ENCODE measurements at places on chromosomes 5 and 9.

DNA sequence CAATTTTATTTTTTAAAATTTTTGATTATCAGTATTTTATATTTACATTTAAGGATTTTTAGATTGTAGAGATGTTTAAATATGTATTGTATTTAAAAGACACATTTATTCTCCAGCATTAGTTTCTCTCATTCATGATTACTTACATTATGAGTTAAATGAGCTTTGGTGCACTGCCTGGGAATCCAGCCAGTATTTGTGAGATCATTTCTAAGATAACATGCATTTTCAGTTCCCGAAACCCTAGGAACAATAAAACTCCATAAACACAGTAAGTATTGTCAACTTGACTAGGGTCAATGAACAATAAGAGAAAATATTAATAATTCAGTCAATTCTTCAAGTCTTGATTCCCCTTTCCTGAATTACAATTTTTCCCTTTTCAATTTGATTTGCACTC is 403.3 kb downstream of the PLK2 start:
- DNase-seq, result peak; percentile 75

DNA sequence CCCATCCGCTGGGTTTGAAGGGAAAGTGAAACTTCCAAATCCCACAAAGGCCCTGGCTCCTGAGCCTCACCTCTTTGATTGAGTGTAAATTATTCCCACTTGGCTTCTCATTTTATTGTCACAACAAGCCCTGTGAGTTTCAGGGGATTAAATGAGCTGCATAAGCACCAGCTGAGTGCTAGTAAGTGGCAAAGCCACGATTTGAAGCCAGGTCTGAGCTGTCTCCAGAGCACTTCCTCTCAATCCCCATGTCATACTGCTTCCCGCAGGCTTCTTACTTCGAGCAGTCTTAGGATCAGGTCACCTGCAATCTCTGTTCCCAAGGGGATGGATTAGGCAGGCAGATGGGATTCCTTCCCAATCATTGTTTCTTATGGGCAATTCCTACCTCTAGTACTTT is 18.0 kb downstream of the RPS14 start:
- peak; percentile 19 for DNase-seq

DNA sequence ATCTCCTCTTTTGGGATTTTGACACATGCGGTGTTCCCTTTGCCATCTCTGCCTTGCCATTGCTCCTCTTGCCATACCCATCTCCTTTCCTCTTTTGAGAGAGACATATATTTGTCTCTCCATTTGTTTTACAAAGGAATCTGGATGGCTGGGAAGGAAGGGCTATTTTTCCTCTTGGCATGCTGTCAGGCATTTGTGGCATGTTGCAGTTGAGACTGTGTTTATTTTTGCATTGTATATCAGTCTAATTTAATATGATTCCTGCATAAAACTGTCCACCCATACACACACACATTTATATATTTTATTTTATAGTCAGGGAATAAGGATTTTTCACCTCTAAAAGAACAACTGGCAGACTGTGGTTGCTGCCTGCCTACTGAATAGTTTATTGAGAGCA is 1105.8 kb upstream of the SEMA6A start:
- no peak for DNase-seq

- no peak for DNase-seq
Measured at GRCh38 chr5:38524022-38524421, 32.4 kb downstream of the LIFR start.

- no peak for DNase-seq
Measured at GRCh38 chr9:31823365-31823764, 561.1 kb upstream of the ACO1 start.

- no peak for DNase-seq
Measured at GRCh38 chr9:135586601-135587109, 25.1 kb downstream of the PAEP start.

DNA sequence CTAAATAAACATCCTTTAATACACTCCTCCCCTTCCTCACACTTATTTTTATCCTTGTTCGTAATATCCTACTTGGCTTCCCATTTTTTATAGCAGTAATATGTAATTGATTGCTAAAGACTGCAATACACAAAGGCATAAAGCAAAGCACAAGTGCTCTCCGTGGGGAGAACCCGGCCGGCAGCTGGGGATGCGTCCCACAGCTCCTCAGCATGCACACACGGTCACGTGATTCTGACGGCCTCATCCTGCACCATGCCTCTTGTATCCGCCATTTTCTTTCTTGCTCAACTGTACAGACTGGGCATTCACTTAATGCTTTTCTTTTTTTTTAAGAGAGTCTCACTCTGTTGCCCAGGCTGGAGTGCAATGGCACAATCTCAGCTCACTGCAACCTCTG is 2.8 kb downstream of the BRD3OS start:
- DNase-seq, result no peak

DNA sequence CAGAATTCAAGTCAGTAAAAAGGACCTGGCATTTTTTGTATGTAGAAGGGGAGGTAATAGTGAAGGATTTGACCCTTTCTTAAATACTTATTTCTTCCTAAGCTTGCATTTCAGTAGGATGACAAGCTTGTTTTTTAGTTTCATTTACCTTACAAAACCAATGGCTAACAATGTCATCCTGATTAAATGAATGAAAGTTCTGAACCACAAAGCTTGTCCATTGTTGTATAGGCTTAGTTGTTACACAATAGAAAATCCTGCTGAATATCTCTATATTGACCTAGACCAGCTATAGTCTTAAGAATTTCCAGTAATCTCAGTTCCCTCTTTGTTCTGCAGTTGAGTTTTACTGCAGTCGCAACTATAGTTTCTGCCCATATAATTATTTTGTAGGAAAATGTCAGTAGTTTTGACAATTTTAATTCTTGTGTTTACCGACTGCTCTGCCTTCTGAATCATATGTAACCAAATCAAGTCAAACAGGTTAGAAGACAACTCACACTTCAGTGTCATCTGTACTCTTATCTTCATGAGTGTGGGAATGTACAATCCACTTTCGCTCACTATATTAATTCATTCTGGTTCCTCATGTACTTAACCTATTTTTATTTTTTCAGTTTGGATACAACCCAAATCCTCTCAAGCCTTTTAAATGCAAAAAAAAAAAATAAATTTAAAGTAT is 195.7 kb downstream of the CD180 start:
- DNase-seq, result no peak

DNA sequence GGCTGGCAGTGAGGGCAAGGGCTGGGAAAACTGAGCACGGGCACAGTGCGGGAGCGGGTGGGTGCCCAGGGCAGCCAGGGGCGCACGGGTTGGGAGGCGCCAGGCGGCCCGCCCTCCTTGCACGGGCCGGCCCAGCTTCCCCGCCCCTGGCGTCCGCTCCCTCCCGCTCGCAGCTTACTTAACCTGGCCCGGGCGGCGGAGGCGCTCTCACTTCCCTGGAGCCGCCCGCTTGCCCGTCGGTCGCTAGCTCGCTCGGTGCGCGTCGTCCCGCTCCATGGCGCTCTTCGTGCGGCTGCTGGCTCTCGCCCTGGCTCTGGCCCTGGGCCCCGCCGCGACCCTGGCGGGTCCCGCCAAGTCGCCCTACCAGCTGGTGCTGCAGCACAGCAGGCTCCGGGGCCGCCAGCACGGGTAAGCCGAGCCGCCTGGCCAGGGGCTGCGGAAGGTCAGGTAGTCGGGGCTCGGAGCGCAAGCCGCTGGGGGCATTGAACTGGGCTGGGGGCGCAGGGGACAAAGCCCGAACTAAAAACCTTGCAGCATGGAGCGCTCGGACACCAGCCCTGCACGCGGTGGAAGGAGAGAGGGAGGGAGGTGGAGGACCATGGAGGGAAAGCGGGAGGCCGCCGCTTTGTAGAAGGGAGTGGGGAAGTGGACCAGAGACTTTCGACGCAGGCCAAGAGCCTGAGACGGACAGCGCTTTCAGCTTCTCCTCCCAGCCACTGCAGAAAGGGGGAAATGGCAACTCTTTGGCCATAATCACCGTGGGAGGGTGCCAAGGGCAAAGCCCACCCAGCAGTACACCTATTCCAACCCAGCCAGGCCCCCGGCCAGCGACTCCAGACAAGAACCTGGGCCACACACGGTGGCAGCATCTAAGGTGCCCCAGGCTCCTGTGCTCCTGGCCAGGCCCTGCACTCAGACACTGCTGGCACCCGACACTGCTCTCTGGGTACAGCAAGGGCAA is at the start of gene TGFBI:
Gene TGFBI (plus strand): TSS at position 207 of the 961 bp plus-strand sequence. CDS start 68 bp downstream, at position 275.
- DNase-seq, result peak; percentile 72

GRCh38 chr9:114434878-114435311 is 47.1 kb upstream of the AKNA start:
- peak; percentile 53 for DNase-seq

DNA sequence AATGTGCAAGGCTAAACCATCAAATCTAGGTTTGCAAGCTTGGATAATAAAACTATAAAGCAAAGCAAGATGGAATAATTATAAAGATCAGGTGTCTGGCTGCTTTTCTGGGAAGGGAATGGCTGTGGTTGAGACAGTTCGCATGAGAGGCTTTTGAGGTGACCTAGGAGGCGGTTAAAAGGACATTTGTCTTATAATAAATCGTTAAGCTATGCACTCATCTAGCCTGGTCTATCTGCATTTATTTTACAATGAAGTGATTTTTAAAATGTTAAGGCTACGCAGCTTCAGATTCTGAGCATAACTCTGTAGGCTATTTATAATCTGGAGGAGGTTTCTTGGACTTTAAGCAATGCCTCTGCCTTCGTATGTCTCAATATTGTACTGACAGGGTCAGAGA is 29.4 kb upstream of the MAN2A1 start:
- DNase-seq, result no peak

- DNase-seq, result peak; percentile 87
Measured at GRCh38 chr9:16708656-16709435, 161.6 kb downstream of the BNC2 start.

- peak; percentile 39 for DNase-seq
Measured at GRCh38 chr9:4640027-4640426, 22.1 kb upstream of the PLPP6 start.

DNA sequence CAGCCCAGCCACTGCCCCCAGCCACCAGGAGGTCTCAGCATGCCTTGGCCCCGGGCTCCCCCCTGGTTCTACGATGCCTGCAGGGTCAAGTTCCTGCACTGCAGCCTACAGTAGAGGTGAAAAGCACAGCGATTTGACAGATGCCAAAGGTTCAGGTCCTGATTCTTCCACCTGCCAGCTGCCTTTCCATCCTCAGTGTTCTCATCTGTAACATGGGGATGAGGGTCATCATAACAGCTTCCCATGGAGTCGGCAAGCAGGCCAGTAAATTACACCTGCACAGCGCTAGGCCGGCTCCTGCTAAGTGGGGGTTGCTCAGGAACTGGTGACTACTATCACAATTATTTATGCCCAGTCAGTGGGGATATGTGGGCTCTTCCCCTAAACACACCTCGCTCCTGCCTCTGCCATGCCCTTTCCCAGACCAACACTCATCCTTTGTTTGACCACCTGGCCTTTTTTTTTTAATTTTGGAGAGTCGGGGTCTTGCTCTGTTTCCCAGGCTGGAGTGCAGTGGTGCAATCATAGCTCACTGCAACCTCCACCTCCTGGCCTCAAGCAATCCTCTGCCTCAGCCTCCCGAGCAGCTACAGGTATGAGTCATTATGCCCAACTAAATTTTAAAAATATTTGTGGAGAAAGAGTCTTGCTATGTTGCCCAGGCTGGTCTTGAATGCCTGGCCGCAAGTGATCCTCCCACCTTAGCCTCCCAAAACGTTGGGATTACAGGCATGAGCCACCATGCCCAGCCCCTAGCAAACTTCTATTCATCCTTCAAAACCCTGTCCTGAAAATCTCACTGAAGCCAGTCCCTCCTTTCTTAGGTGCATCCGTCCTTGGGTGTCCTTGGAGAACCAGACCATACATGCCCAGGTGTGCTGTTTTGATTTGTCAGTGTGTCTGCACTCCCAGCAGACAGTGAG is 6.4 kb downstream of the ENG start:
- DNase-seq, result no peak
